Glutamatergic neuron (in vitro differentiated cells): ENCODE measurements at places on chromosomes 6 and 20. TPM values are rescaled to one million over a fixed set of nuclear protein-coding genes. Genes with fewer than 3 reads are reported as not detected.

Gene CCN5
- total RNA-seq, result not detected

Gene FGD2
- total RNA-seq, result not detected

Gene LY6G6F
- total RNA-seq, result not detected

Gene MRAP2
- 5.1 TPM for total RNA-seq

Gene BRPF3
- 36.2 TPM for total RNA-seq

GRCh38 chr20:56460459-56460858, 8.0 kb upstream of the RTF2 start:
- no peak for DNase-seq

GRCh38 chr6:36418558-36418957, 24.1 kb downstream of the PXT1 start:
- no peak for DNase-seq

GRCh38 chr6:119683671-119684070, 334.1 kb upstream of the MAN1A1 start:
- no peak for DNase-seq

DNA sequence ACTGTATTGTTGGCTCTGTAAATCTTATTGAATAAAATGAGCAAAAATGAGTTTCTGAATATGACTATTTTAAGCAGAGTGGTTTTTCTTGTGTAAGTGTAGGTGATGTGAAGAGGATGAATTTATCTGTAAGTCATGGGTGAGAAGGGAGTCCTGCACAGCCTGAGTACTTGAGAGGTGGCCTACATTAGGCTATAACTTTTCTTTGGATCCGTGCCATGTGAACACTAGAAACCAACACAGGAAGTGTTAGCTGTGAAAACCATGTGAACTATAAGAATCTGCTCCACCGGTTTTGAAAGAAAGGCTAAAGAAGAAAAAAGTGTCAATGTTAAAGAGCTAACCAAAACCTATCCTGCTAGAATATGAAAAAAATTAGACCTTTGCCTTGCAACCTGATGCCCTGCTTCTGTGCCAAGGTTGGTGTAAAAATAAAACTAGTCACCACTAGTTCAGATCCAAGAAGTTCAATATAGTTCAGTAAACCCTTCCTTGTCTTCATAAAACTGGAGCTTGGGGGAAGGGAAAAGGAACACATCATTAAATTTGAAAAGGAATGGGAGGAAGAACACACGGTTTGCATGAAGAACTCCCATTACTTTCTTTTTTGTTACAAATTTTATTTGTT, 21.3 kb downstream of the PLCB1 start:
- DNase-seq, result no peak

DNA sequence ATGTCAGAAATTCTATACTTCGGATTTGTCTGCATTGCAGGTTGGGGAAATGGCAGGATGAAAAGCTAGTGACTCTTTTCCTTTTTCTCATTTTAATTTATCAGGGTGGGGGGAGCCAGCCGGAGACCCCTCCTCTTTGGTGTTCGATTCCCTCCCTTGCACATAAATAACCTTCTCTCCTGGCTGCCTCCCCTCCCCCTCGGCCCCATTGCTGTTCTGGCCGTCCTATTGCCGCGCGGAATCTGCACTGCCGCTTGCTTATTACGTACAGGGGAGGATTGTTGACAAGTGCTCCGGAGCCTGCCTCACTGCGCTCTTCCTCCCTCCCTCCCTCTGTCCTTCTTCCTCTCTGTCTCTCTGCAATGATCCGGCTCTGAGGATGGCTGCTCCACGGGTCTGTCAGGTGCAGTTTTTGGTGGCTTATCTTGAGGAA, 154.7 kb downstream of the JARID2 start:
- DNase-seq, result peak; percentile 73

GRCh38 chr6:1124885-1125284, 187.0 kb upstream of the FOXQ1 start:
- DNase-seq, result no peak

- no peak for DNase-seq
Measured at GRCh38 chr6:142326540-142326939, 24.7 kb downstream of the ADGRG6 start.

DNA sequence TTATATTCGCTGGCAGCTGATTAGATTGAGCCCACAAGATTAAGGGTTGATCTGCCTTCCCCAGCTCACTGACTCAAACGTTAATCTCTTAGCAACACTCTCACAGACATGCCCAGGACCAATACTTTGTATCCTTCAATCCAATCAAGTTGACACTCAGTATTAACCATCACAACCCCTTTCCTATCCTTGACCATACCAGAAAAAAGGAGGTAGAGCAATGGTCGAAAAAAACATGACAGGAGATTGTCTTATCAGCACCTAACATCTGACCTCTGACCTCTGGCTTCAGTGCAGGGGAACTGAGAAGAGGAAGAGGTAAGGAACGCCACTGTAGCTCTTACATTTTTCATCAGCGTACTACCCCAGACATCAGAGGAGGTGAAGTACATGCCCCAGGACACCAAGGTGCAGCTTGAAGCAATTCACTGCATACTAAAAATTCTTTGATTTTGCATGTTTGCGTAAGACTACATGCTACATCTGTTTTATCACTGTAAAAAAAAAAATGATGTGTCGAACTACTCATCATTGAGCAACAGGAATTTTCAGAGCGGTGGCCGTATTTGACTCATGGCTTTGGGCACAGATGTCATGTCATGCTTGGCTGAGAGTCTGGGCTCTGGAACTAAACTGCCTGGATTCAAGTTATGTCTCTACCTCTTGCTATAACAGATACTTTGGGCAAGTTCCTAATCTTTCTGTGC, 188.0 kb upstream of the TAB2 start:
- DNase-seq, result no peak

DNA sequence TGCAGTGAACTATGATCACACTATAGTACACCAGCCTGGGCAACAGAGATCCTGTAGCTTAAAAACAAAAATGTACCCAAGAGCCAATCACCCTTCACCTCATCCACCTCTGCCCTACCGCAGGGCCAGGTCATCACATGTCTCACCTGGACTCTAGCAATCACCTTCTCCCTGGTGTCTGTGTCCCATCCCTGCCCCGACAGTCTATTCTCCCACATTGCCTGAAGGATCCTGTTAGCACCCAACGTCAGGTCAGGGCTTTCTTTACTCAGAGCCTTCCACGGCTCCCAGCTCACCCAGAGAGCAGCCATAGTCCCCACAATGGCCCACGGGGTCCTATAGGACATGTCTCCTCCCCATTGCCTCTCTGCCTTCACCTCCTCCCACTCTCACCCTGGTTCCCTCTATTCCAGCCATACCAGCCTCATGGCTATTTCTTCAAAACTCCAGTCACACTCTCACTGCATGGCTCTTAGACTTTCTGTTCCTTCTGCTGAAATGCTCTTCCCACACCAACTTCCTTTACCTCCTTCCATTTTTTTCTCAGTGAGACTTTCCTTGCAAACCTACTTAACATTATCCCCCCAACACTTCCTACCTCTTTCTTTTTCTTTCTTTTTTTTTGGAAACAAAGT, 22.5 kb upstream of the ARFGEF2 start:
- no peak for DNase-seq

DNA sequence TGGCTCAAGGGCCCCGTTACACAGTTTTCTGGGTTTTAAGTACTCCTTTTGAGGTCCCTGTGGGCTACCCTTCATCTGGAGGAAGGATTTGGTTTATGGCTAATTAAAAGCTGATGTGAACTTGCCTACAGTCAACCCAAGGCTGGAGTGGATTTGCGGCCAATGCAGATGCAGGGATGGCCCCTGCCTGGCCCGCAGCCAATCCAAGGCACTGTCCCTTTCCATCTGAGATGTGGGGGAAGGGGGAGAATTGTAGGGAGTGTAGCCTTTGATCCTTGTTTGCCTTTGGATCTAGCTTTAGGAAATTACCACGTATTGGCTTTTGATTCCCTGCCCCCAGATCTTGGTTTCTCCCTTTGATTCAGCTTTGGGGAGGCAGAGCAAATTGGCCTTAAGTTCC, 128.0 kb upstream of the GGTLC1 start:
- DNase-seq, result no peak

- no peak for DNase-seq
Measured at GRCh38 chr20:38246357-38247165, 14.0 kb downstream of the KIAA1755 start.

GRCh38 chr6:52392944-52393343, 27.2 kb upstream of the EFHC1 start:
- no peak for DNase-seq

- no peak for DNase-seq
Measured at GRCh38 chr20:400454-401275, 7.4 kb upstream of the RBCK1 start.

DNA sequence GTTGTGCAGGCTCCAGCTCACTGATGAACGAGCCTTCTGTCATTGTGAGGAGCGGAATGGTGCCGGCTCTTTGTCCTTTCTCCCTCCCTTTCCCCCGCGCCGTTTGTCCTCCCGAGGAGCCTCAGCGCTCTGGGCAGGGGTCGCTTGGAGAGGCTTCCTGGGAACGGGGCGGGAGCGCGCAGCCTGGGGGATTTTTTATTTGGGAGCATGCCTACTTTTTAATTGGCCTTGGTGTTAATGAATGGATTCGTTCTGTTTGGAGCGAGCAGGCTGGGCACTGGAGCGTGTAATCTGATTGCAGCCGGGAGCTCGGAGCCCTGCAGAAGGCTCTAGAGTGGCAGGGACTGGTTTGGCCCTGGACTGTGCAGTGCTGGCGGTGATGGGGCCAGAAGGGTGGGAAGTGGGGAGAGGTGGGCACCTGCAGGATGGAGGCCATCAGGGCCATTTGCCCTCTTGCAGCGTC, 118.8 kb downstream of the CDH4 start:
- peak; percentile 51 for DNase-seq

- no peak for DNase-seq
Measured at GRCh38 chr6:122075917-122076316, 323.5 kb upstream of the HSF2 start.

DNA sequence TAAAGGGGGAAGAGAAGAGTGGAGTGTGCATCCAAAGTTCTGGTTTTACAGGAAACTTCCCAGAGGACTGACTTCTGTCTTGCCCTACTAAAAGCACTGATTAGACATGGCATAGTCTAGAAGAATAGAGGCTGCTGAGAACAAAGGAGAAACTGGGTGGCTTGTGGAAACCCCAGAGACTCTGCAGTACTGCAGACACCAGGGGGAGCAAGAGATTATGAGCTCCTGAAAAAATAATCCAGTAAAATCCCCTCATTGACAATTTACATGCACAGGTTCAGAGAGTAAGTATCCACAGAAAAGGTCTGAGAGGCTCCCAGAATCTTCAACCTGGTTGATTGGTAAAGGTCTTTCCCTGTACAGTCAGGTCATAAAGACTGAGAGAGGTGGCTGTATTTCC, 48.7 kb upstream of the CLVS2 start:
- DNase-seq, result no peak

GRCh38 chr6:108594151-108594550, 33.4 kb downstream of the FOXO3 start:
- DNase-seq, result no peak

DNA sequence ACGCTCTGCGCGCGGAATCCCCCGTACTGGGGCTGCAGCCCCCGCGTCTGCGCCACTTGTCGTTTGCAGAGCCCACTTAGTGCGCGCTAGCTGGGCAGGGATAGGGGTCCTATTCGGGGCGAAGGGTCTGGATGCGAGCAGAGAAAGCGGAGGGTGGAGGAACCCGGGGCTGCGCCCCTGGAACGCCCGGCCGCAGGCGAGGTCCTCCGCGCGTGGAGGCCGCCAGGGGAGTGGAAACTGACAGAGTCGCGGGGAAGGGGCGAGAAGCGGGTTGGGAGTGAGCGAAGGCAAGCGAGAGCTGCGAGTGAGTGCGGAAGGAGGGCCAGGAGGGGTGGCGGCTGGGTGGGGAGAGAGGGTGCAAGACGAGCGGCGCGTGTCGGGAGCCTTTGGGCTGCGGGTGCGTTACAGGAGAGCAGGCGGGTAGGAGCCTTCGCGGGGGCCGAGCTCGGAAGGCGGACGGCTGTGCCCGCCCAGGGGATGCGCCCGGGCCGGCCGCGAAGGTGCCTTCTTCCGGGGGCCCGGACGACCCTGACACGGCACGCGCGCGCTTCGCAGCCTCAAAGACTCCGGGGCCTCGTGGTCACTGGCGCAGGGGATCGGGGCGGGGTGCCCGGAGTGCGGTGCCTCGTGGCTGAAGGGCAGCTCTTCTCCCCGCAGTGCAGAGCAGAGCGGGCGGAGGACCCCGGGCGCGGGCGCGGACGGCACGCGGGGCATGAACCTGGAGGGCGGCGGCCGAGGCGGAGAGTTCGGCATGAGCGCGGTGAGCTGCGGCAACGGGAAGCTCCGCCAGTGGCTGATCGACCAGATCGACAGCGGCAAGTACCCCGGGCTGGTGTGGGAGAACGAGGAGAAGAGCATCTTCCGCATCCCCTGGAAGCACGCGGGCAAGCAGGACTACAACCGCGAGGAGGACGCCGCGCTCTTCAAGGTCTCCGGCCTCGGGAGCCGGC, 1.2 kb downstream of the IRF4 start:
- DNase-seq, result peak; percentile 62

- DNase-seq, result no peak
Measured at GRCh38 chr6:6851059-6851948, 256.5 kb upstream of the RREB1 start.

GRCh38 chr6:138909511-138909910, 78.5 kb downstream of the REPS1 start:
- DNase-seq, result no peak

- DNase-seq, result no peak
Measured at GRCh38 chr6:110522427-110522826, 46.0 kb upstream of the SLC22A16 start.

- DNase-seq, result peak; percentile 33
Measured at GRCh38 chr6:106750142-106750918, 121.0 kb downstream of the QRSL1 start.

GRCh38 chr6:10359581-10359980, 55.3 kb downstream of the TFAP2A start:
- DNase-seq, result no peak

GRCh38 chr6:158895661-158896060, 76.5 kb upstream of the EZR start:
- no peak for DNase-seq

DNA sequence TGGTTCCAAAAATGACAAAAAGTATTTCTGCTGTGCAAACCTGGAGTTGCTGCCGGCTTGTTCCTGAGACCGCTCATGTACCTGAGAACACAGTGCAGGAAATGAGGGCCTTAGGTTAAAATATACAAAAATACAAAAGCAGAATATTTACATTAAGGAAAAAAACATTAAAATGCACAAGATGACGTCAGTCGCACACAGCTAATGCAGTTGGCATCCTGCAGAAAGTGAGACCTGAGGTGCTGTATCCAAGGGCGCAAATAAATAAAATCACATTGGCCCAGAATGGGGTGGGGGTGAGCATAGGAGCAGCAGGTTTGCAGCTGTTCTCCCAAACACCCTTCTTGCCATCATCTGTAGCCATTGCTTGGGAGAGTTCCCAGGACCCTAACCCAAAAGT, 310.6 kb upstream of the BTBD3 start:
- no peak for DNase-seq

GRCh38 chr6:105550955-105551620, 148.2 kb upstream of the PREP start:
- no peak for DNase-seq

GRCh38 chr6:142850679-142851423, 94.1 kb downstream of the HIVEP2 start:
- no peak for DNase-seq

- no peak for DNase-seq
Measured at GRCh38 chr6:106318851-106319250, 6.7 kb downstream of the ATG5 start.
